ENCODE measurements at places on chromosomes 1 and 21.

DNA sequence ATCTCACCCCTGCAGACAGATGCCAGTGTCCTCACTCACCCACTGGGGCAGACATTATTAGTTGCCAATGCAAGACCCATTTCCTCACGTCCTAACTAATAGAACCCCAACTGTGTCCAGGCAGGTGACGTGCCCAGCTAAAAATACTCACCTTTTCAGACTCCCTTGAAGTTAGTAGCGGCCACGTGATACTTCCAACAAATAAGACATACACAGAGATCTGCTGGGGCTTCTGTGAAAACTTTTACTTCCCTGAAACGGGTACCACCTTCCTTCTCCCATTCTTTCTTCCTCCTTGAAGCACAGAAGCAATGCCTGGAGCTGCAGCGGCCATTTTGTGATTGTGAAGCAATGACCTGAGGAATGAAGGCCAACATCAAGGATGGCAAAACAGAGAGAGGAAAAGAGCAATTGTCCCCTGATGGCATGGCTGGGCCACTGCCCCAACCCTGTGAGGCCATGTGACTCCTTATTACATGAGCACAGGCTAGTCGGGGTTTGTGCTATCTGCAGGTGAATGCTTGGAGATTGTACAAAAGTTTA lies 74.4 kb upstream of the TMPRSS2 start:
- no peak for DNase-seq

- DNase-seq, result no peak
These were observed 214.1 kb downstream of the AJAP1 start for GRCh38 chr1:4868521-4868920.

DNA sequence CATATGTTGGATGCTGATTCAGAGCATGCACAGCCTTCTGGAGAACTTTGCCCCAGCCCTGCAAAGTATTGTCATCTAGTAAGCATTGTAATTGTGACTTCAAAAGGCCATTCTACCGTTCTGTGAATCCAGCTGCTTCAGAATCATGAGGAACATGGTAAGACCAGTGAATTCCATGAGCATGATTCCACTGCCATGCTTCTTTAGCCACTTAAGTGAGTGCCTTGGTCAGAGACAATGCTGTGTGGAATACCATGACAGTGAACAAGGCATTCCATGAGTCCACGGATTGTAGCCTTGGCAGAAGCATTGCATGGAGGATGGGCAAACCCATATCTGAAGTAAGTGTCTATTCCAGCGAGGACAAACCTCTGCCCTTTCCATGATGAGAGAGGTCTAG lies 123.7 kb downstream of the S1PR1 start:
- DNase-seq, result no peak

DNA sequence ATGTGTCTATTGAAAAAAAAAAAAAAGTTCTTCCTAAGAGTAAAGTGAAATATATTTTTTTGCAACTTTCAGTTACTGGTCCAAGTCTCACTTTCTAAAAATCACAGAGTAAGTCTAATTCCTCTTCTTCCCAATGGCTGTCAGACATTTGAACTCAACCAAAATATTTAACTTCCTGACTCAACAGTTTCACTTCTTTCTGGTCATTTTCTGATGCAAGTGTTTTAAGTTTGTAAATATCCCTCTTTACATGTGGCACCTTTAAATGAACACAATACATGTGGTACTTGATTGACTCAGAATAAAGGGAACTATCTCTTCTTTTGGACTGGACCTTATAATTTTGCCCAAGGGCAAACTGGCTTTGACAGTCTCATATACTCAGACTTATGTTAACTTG lies 76.7 kb downstream of the ASH1L start:
- DNase-seq, result no peak

GRCh38 chr21:14826630-14827029 lies 238.2 kb downstream of the NRIP1 start:
- no peak for DNase-seq

GRCh38 chr1:170518185-170518834 lies 13.7 kb upstream of the GORAB start:
- DNase-seq, result no peak

GRCh38 chr1:109776206-109776835 lies 12.6 kb upstream of the EPS8L3 start:
- no peak for DNase-seq

DNA sequence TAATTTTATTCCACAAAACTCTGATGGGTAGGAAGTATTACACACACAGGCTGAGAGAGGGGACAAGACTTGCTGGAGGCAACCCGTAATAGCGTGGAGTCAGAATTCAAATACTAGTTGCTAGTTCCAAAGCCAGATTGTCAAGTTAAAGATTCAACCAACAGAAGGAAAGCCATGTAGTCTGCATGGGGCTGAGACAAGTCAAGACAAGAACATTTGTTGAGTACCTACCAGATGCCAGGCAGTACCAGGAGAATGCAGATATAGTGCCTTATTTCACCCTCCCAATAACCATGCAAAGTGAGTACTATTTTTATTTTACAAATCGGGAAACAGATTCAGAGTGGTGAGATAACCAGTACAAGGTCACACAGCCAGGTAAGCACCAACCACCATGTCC lies 110.4 kb upstream of the SPATA6 start:
- DNase-seq, result no peak

GRCh38 chr1:4963251-4963650 lies 308.8 kb downstream of the AJAP1 start:
- no peak for DNase-seq

Data from effector memory CD8-positive, alpha-beta T cell (primary cell).